ENCODE measurements at places on chromosomes 6 and 20.

DNA sequence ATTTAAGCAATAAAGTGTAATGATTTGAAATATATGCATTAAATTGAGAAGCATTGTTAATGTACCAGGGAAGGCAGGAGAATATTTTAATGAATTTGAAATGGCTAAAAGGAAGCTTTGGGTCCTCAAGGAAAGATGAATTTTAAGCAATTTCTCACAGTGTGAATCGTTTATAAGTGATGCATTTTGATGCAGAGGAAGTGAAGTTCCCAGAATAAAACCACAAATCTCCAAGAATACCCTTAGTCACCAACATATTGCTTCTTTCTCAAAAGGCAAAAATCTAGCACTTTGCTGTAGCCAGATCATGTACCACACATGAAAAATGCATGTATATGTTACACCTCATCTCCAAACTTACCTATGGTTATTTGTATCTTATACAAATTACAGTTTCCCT lies 11.7 kb downstream of the TPD52L1 start:
- no peak for DNase-seq

- DNase-seq, result no peak
These were observed 19.8 kb downstream of the PDE7B start for GRCh38 chr6:135871296-135871695.

GRCh38 chr20:611843-612185 lies 1.7 kb upstream of the TCF15 start:
- no peak for DNase-seq

GRCh38 chr6:169689287-169689686 lies 12.5 kb downstream of the WDR27 start:
- DNase-seq, result no peak

GRCh38 chr6:5303682-5304081 lies 42.4 kb downstream of the FARS2 start:
- DNase-seq, result no peak

DNA sequence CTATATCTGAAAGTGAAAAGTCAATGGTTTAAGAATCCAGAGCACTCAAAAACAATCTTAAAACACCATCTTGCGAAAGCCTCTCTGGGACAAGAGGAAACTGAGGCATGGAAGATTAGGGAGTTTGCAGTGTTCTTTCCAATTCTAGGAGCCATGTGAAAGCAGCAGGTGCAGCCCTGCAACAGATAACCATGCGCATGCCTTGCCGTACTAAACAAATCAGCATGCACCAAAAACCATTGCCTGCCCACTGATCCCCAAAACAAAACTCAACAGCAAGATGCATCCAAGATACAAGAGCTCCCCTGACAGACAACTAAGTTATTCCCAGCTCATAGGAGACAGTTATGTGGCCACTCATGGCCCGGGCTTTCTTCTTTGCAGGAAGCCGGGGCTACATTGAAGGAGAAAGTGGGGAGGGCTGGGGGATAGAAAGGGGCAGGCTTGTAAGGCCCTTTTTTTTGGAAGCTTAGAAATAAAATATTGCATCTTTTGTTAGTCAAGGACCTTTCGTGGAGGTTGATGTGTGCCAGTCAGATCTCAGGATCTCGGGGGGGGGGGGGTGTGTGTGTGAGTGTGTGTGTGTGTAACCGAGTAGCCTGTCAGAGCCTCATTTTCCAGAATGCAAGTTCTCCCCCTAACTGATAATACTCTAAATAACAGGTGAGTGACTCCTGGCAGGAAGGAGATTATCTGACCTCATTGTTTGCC lies 178.4 kb downstream of the MBOAT1 start:
- no peak for DNase-seq

- no peak for DNase-seq
These were observed 4.5 kb upstream of the PXMP4 start for GRCh38 chr20:33724439-33725094.

- no peak for DNase-seq
These were observed 2.4 kb upstream of the PFDN4 start for GRCh38 chr20:54205450-54205849.

DNA sequence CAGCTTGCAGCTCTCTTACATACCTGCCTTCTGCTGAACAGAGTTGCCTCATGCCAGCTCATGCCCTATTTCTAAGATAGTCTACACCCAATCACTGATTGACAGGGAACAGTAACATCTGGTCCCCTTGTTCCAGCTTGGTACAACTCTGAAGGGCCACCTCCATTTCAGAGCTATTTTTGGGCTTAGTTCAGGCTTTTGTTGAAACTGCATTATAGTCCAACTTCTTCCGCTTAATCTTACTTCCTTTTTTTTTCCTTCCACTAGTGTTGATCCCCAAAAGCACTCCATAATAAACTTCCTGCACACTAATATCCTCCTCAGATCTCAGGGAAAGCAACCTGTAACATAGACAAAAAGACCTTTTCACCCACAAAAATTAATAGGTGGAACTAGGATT lies 65.7 kb upstream of the TNFRSF21 start:
- DNase-seq, result no peak

- no peak for DNase-seq
These were observed 73.2 kb downstream of the TRERF1 start for GRCh38 chr6:42378536-42378935.
